Renal cortex interstitium (tissue), 15 donors: ENCODE measurements at places on chromosomes 3 and 15. TPM values are rescaled to one million over a fixed set of nuclear protein-coding genes. Genes with fewer than 3 reads are reported as not detected.

DNA sequence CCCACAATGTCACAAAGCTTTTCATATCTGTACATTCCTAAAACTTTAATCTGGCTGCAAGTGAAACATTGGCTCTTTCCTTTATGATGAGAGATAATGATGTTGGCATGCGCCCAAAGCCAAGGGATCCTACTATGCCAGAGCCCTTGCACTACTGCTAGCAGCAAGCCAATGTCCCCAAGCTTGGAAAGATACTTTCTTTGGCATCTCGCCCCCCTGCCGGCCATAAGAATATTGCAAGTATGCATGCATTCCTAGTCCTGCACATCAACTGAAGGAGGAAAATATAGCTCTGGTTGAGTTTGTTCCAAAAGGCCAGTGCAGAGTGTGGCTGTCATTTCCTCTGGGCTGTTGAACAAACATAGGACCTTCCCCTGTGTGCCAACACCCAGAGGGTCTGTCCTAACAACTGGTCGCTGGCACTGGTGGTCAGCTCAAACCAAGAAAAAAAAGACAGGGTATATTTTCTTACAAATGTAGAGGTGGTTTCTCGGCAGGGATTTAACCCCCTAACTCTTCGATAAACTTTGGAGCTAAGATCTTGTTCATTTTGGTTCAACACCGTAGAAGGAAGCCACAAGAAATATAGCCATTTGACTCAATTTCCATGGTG lies 120.9 kb upstream of the ZBED2 start:
- DNase-seq: no peak

DNA sequence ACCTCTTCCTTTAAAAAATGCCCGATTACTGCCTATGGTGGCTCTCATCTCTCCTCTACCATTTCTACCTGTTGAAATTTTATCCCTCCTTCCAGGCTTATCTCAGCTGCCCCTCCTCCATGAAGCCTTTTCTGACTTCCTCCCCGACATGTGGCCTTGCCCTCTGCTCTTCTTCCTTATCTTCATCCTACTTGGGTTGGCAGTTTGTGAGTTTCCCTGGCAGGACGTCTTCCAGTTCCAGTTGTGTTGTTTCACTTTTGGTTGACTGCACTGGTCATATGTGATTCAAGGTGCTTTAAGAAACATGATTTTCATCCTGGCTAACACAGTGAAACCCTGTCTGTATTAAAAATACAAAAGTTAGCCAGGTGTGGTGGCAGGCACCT lies 4.4 kb downstream of the DLL4 start:
- no peak for DNase-seq

The TMEM44 gene
- 19.0 TPM for polyA plus RNA-seq

The GABRR3 gene
- 0.03 TPM for polyA plus RNA-seq

DNA sequence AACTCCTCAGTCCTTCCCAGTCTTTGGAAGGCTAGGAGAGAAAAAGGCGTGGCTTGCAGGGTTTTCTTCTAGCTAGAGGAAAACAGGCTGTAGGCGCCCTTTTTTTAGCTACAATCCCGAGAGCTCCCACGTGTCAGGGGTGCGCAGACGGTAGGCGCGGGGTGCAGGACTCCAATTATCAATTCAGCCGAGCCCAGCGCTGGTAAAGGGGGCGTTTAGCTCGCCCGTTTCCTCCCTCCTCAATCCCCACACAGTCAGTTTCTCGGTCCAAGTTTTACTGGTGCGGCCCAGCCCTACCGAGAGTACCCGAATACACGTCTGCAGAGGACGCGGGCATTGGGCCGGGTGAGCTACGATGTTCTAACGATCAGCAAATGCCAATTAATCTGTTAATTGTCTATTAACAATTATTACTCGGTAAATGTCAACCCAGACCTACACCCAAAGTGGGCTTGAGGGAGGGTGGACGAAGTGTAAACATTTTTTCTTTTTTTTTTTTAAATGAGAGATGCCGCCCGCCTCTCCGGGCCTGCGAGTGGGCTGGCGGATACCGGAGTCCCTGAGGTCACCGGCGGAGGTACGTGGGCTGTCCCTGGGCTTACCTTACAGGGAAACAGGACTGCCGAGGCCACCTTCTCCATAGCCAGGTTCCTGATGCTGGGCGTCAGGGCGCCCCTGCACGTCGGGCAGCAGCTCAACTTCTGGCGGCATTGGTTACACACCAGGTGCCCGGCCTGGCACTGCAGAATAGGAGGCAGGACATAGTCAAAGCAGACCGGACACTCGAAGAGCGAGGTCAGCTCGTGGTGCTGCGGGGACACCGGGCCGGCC lies 923 bp downstream of the SIAH2 start:
- peak; percentile 55 for DNase-seq

DNA sequence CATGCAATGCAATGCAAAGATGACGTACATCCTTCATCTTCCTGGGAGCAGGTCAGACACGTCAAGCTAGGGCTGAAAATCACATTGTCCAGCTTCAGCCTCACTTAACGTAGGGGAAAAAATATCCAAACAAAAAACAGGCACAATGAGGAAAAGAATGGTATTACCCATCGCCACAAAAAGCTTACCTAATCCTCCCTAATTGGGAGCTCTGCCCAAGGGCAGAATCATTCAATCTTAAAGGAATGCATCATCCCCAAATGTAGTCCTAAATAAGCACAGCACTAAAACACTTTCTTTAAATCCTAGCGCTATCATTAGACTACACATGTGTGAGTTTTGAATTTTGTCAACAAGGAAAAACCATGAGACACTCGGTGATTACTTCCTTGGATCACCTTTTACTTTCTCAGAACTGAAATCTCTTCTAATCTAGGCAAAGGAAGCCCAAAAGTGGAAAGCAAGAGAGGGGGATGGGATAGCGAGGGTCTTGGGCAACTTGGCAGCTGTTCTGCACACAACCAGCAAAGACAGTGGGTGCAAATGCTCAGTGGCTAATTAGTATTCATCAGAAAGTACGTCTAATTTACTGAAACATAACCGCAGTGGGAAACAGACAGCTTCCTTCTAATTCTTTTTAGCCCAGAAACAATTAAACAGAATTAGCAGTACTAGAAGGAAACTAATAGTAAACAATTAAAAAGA lies 87.4 kb downstream of the ADAMTS9 start:
- no peak for DNase-seq

DNA sequence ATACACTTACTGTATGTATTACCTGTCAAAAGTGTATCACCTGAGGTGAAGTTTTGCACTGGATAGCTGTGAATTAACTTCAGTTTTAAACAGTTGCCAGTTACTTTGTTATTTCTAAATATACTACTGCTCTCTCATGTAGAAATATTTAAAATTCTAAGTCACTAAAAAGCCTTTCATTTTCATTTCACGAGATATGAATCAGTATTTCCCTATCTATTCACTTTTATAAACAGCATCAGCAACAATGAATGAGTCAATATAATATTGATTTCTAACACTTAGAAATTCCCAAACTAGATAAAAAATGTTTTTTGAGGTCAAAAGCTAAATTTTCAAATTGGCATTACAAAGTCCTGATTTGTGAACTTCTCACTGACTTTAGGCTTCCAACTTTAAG lies 32.6 kb downstream of the UBE3A start:
- DNase-seq: no peak

The MESP1 gene
- polyA plus RNA-seq: 2.3 TPM

The LDHAL6B gene
- polyA plus RNA-seq: 0.45 TPM

The CLDN16 gene
- polyA plus RNA-seq: 35.2 TPM

DNA sequence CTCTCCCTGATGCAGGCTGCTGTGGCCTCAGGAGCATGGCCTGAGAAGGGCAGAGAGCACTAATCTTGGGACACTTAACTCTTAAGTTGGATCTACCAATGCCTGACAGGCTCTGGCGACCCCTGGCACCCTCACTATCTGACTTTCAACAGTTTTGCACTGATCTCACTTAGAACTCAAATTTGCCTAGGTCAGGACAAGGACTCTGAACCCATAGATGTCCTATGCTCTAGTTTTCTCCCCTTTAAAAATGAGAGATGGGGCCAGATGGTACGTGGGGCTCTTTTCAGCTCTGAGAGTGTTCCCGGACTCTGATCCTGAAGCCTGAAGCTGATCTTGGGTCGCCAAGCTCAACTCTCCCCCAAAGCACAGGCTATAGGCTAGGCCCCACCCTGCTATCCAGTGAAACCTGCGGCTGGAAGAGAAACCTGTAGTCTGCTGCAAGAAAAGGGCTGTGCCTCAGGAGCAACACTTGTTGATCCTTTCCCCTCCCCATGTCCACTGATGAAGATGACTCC lies 65.7 kb downstream of the RPL39L start:
- DNase-seq: no peak

DNA sequence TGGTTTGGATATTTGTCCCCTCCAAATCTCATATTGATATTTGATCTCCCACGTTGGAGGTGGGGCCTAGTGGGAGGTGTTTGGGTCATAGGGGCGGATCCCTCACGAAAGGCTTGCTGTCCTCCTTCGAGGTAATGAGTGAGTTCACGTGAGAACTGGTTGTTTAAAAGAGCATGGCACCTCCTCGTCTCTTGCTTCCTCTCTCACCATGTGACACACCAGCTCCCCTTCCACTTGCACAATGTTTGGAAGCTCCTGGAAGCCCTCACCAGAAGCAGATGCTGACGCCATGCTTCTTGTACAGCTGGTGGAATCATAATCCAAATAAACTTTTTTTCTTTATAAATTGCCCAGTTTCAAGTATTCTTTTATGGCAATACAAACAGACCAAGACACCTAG lies 38.6 kb downstream of the RFTN1 start:
- DNase-seq: no peak

The MAGEF1 gene
- 99.1 TPM for polyA plus RNA-seq

- DNase-seq: no peak
Measured at GRCh38 chr3:23113455-23114171, 89.5 kb upstream of the UBE2E2 start.

DNA sequence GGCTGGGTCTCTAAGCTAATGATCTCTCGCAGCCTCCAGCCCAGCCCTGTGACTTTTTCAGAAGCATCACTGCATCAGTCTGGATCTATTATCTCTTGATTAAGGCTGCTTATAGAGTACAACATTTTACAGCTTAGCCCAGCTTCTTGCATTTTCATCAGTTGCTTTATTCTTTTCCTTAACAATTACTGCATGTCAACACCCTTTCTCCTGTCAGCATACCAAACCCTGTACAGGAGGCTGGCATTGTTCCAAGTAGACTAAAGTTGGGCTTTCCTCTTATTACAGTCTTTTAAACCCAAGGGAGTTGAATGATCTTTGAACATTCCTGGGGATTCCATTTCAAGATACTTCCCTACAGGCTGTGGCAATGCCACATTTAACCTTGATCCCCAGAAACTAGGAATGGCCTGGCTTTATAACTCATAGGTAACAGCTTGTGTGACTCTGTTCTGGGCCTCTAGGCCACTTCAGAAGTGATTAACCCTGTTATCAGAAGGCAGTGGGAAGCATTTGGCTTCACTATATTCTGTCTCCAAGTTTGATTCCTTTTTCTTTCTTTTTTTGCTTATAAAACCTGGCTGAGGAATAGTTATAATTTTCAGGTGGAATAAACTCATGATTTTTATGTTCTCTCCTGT lies 182.9 kb downstream of the KCNMB2 start:
- DNase-seq: no peak

- DNase-seq: no peak
Measured at GRCh38 chr15:32119694-32120330, 89.5 kb downstream of the CHRNA7 start.

- no peak for DNase-seq
Measured at GRCh38 chr15:41010345-41010744, 57.1 kb downstream of the CHAC1 start.

The GPR62 gene
- 0.40 TPM for polyA plus RNA-seq
